ENCODE measurements at places on chromosomes 11 and 22.
A peak's percentile ranks its signal among the peaks of the same experiment; 100 is the strongest.

- no peak for DNase-seq
Observed at GRCh38 chr11:123518496-123519054, 88.5 kb downstream of the GRAMD1B start.

DNA sequence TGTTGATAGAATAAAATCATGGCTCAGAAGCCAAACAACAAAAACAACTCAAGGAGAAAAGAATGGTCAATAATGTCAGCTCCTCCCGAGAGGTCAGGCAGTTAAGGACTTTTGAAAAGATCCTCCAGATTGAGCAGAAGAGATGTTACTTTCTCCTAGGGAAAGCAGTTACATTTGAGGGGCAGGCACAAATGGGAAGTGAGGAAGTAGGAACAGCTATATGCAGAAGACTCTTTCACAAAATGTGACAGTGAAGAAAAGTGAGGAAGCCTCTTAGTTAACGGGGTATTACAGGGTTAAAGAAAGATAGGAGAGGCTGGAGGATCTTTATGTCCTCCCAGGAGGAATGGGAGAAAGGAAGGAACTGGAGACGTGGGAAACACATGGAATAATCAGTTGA is 3.4 kb downstream of the DCHS1 start:
- no peak for DNase-seq

GRCh38 chr11:35424157-35424940 is 5.0 kb upstream of the SLC1A2 start:
- no peak for DNase-seq

DNA sequence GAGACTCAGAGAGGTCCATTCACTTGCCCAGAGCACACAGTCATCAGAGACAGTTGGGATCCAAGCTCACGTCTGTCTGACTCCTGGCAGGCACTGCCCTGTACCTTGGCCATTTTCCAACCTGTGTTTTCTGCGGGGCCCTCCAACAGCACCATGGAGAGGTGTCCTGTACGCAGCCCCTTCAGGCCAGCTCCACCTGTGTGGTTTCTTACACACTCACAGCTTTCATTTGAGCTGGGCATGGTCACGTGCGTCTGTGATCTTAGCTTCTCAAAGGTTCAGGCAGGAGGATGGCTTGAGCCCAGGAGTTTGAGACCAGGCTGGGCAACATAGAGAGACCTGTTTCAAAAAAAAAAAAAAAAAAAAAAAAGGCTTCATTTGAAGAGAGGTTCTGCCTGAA is 24.4 kb downstream of the TOM1 start:
- no peak for DNase-seq

GRCh38 chr11:77687088-77687487 is 49.5 kb upstream of the CLNS1A start:
- no peak for DNase-seq

GRCh38 chr11:115080923-115081680 is 402.8 kb downstream of the NXPE2 start:
- no peak for DNase-seq

- no peak for DNase-seq
Observed at GRCh38 chr11:31711137-31711536, 100.0 kb downstream of the PAX6 start.

DNA sequence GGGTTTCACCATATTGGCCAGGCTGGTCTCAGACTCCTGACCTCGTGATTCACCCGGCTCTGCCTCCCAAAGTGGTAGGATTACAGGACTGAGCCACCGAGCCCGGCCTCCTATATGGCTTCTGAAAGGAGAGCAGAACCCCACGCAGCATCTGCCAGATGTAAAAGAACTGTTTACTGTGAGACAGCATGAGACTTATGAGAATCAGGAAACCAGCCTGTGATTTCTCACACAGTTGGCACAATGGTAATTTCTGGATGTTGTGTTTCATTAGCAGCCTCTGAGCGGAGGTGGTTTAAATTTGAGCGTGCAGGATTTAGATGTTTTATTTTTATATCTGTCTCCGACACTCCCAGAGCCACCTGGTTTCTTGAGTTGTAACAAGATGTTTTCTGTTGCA is 33.8 kb downstream of the CEP164 start:
- no peak for DNase-seq

- DNase-seq, result no peak
Observed at GRCh38 chr22:44920183-44920582, 89.6 kb downstream of the PHF21B start.

- no peak for DNase-seq
Observed at GRCh38 chr11:32334822-32335221, 100.5 kb downstream of the WT1 start.

GRCh38 chr11:124082371-124082770 is 32.9 kb upstream of the VWA5A start:
- DNase-seq, result no peak

DNA sequence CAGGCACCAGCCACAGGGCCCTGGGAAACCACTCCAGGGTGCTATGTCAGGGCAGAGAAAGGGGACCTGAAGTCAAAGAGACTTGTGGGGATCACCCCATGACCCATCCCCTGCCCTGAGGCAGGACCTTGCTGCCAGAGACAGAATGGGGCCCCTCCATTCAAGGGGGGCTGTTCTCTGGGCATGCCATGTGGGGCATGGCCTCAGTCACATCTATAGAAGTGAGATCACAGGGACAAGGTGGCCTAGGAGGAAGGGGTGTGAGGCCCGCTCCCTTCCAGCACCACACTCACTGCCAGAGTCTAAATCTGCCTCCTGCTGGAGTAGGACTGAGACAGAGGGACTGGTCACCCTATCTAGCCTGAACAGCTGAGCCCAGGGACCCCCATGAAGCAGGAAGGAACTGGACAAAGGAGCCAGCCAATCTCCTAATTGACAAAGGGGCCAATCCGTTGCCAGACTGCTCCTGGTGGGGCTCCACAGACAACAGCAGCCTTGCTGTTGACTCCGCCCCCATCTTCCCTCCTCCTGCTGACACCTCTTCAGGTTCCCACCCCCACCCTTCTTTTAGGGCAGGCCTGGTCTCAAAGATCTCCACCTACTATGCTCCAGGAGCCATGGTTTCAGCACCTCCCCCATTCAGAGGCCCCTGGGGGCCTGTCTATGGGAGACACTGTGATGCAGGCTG is 26.0 kb downstream of the NEAT1 start:
- DNase-seq, result no peak

GRCh38 chr11:68336716-68337115 is 24.3 kb downstream of the LRP5 start:
- no peak for DNase-seq

- peak; percentile 93 for DNase-seq
Observed at GRCh38 chr22:41444360-41445128, 2.1 kb downstream of the TOB2 start.

DNA sequence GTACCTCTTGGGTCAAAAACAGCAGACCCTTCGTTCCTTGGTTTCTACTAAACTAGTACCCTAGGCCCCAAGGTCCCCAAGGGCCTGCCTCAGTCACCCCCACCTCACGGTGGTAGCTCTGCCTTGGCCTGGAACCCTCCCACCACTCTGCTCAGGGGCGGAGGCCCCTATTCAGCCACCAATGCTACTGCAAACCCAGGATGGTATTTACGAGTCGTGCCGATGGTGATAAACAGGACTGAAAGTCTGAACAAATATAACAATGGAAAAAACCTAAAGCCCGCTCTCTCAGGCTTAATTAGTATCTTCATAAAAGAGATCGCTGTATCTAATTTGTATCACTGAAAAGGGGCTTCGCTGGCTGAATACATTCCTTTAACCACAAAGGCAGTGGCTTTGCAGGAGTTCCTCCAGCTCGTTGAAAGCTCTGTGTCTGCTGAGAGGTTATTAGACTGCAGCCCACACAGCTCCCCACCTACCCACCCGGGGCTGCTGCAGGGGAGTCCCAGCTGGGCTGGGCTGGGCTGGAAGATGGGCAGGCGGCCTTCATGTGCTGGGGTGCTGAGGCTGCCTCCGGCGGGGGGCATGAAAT is 15.2 kb downstream of the SHISAL1 start:
- no peak for DNase-seq

DNA sequence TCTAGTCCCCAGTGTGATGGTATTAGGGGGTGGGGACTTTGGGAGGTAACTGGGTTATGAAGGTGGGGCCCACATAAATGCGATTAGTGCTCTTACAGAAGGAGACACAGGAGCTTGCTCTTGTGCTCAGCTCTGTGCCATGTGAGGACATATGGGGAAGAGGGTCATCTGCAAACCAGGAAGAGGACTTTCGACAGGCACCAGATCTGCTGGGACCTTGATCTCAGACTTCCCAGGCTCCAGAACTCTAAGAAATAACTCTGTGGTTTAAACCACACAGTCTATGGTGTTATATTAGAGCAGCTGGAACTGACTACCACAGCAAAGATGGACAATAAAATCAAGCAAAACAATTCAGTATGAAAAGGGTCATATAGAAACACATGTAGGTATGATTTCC is 26.7 kb downstream of the NNMT start:
- DNase-seq, result no peak

- DNase-seq, result no peak
Observed at GRCh38 chr11:16905375-16905774, 108.8 kb downstream of the PLEKHA7 start.

GRCh38 chr11:72739240-72740059 is 12.8 kb downstream of the ARAP1 start:
- DNase-seq, result no peak

DNA sequence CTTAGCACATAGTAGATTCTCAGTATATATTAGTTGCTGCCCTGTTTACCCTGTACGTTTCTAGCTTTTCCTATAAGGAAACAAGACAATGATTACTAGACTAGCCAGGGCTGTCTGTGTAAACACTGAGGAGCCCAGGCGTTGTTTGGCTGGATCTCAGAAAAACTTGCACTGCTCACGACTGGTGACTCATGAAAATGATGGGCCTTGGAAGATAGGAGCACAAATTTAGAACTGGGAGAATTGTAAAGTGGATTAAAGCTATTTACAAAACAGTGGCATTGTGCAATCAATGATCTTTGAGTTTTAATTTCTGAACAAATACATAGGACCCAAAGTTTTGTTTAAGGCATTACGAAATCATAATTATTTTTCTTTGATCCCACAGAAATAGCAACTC is 276.9 kb downstream of the FAM76B start:
- no peak for DNase-seq

- DNase-seq, result peak; percentile 9
Observed at GRCh38 chr11:33214187-33214586, 43.0 kb upstream of the HIPK3 start.

DNA sequence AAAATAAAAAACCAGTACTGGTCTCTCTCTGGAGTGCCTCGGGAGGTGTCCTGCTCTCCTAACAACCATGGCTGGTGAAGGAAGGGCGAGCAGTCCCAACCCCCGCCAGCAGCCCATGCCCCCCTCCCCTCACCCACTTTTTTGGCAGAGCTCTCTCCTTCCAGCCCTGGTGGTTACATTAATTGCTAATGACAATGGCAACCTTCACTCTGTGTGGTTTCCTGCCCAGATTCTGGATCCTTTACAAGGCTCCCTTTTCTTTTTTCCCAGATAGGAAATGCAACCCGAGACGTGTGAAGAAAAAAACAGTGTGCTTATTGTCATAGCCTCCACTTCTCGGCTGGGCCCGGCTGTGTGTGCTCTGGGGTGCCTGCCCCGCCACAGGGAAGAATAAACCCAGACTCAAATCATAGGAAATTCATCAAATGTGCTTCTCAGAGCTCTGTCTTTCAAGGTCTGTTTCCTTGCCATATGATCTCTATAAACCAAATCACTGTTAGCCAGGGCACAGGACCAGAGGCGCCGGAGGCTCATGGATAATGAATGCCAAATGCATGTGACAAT is 513.0 kb downstream of the SOX6 start:
- no peak for DNase-seq

DNA sequence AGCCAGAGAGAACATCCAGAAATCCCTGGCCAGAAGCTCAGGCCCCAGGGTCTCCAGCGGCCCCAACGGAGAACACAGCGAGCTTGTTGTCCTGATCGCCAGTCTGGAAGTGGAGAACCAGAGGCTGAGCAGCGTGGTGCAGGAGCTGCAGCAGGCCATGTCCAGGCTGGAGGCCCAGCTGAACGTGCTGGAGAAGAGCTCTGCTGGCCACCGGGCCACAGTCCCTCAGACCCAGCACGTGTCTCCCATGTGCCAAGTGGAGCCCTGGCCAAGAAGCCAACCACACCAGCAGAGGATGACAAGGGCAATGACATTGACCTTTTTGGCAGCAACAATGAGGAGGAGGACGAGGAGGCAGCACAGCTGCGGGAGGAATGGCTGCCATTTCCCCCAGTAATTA is 20.6 kb upstream of the SCGB1D1 start:
- no peak for DNase-seq

- no peak for DNase-seq
Observed at GRCh38 chr11:133681901-133682300, 149.6 kb upstream of the OPCML start.

DNA sequence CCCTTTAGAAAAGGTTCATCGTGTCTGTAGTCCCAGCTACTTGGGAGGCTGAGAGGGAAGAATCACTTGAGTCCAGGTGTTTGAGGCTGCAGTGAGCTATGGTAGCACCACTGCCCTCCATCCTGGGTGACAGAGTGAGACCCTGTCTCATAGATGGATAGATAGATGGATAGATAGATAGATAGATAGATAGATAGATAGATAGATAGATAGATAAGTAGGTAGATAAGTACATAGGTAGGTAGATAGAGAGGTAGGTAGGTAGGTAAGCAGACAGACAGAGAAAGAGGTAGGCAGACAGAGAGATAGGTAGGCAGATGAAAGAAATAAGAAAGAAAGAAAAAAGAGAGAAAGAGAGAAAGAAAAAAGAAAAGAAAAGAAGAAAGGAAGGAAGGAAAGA is 156.4 kb downstream of the GRIK4 start:
- no peak for DNase-seq
